Stomach (tissue), 19 donors: ENCODE measurements at places on chromosomes 6 and 20. TPM values are rescaled to one million over a fixed set of nuclear protein-coding genes. Genes with fewer than 3 reads are reported as not detected.

- peaks cover 34% of the 10 kb centered on the region for H3K4me1 ChIP-seq
- no peak for DNase-seq
These were observed 38.3 kb upstream of the LTV1 start for GRCh38 chr6:143804835-143805239.

Gene EYA2
- 1.8 TPM for total RNA-seq

GRCh38 chr6:93163146-93163545 is 256.2 kb downstream of the EPHA7 start:
- no peak overlapping the region for H3K4me3 ChIP-seq
- no peaks in the 10 kb centered on the region for H3K36me3 ChIP-seq
- DNase-seq, result no peak
- no peaks in the 10 kb centered on the region for H3K27me3 ChIP-seq

Gene ULBP3
- total RNA-seq, result 4.6 TPM

Gene THBS2
- total RNA-seq, result 7.7 TPM

DNA sequence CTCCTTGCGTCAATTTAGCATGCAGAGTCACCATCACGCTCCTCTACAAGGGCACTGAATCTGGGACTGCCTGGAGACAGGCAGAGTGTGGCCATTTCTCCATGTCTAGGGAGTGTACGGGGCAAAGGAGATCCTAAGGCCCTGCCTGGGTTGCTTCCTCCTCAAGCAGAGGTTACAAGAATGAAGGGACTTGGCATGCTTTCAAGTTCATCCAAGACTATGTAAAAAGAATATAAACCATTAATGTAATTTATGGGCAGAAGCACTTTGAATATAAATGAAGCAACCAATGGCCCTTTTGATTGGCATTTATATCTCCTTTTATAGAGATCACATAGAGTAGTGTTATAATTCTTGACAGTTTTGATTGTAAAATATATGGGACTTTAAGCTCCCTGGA is 137.5 kb downstream of the BTBD3 start:
- no peak for DNase-seq
- no peaks in the 10 kb centered on the region for H3K27me3 ChIP-seq
- no peaks in the 10 kb centered on the region for H3K4me1 ChIP-seq
- H3K36me3 ChIP-seq, result no peaks in the 10 kb centered on the region
- H3K4me3 ChIP-seq, result no peak overlapping the region
- no peak overlapping the region for H3K27ac ChIP-seq

- H3K27me3 ChIP-seq, result no peaks in the 10 kb centered on the region
- H3K4me3 ChIP-seq, result peak overlapping the region; percentile 94
- no peak for DNase-seq
- H3K27ac ChIP-seq, result peak overlapping the region; percentile 99
- H3K36me3 ChIP-seq, result peaks cover 12% of the 10 kb centered on the region
These were observed 328 bp downstream of the RRBP1 start for GRCh38 chr20:17681726-17682102.

DNA sequence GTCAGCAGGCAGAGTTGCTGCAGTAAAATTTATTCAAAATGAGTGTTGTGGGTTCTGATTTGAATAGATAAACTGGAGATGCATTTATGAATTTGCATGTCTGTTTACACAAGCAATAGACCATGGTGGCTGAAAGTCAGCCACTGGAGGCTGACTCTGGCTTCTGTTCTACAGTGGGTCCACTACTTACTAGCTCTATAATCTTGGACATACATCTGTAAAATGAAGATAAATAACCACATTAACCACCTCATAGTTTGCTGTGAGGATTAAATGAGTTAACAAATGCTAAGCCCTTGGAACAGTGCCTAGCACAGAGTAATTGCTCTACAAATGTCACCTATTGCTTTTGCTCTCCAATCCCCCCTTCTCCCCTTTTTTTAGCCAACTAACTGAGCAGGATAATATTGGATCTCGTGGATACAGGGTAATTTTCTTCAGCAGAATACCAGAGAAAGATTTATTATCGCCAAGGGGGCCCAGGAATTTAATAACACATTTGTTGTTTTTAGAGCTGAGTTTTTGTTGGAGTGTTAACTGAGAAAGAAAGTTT is 1.4 kb upstream of the PM20D2 start:
- H3K27ac ChIP-seq, result no peak overlapping the region
- peaks cover 48% of the 10 kb centered on the region for H3K4me1 ChIP-seq
- H3K36me3 ChIP-seq, result no peaks in the 10 kb centered on the region
- peak; percentile 14 for DNase-seq

DNA sequence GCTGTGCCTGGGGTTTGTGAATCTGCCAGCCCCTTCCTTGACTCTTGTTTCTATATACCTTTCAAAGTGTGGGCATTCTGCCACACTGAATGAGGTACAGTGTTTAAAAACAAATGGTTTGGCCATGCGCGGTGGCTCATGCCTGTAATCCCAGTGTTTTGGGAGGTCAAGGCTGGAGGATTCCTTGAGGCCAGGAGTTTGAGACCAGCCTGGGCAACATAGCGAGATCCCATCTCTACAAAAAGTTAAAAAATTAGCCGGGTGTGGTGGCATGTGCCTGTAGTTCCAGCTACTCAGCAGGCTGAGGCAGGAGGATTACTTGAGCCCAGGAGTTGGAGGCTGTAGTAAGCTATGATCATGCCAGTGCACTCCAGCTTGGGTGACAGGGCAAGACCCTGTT is 5.8 kb downstream of the FAM83D start:
- no peaks in the 10 kb centered on the region for H3K36me3 ChIP-seq
- no peak for DNase-seq
- peaks cover 13% of the 10 kb centered on the region for H3K4me1 ChIP-seq
- H3K27ac ChIP-seq, result peak overlapping the region; percentile 77

- DNase-seq, result no peak
- peaks cover 14% of the 10 kb centered on the region for H3K4me1 ChIP-seq
- H3K27ac ChIP-seq, result no peak overlapping the region
- H3K4me3 ChIP-seq, result no peak overlapping the region
These were observed 108.4 kb downstream of the SCML4 start for GRCh38 chr6:107715550-107716321.

DNA sequence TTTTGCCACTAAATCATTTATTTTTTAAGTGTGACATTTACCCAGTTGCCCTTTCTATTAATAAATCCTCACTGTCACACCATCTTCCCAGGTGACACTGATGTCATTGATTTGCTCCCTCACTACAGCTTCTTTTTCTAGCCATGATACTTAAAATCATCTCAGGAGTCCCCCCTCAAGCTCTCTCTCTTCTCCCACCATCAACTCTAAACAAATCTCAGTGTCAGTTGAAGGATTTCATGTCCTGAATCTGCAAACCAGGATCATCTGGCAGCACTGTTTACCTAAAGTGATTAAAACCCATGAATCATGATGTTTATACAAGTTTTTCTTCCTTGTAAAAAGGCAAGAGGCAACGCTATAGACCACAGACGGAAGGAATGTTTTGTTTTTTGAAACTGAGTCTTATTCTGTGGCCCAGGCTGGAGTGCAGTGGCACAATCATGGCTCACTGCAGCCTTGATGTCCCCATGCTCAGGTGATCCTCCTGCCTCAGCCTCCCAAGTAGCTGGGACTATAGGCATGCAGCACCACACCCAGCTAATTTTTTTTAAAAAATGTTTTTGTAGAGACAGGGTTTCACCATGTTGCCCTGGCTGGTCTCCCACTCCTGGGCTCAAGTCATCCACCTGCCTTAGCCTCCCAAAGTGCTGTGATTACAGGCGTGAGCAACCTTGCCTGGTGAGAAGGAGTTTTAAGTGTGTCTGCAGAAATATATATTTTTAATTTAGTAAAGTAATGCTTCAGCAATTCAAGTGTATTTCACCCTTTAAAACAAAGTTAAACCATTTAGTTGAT is 30.1 kb upstream of the SH3BGRL2 start:
- H3K27ac ChIP-seq, result peak overlapping the region; percentile 65
- no peaks in the 10 kb centered on the region for H3K36me3 ChIP-seq
- no peaks in the 10 kb centered on the region for H3K27me3 ChIP-seq
- H3K4me3 ChIP-seq, result no peak overlapping the region
- DNase-seq, result peak; percentile 66

Gene HIVEP2
- total RNA-seq, result 14.3 TPM

Gene ARMC12
- total RNA-seq, result not detected

DNA sequence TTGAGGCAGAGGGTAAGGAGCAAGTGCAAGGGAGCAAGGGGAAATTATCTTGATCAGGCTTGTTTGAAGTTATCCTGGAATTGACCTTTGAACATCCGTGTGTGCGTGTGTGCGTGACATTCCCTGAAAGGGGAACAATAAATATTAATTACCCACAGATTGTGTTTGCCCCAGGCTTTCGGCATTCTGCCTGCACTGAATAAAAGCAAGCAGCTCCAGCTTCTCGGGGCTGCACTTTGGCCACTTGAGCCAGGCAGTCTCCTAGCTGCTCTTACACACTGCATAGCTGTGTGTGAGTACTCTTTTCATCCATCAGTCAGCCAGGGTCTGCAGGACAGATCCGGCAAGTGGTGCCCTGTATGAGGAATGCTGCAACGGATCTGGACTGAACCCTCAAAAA is 107.7 kb upstream of the BTN3A2 start:
- no peaks in the 10 kb centered on the region for H3K4me1 ChIP-seq
- no peak for DNase-seq
- H3K36me3 ChIP-seq, result no peaks in the 10 kb centered on the region
- H3K4me3 ChIP-seq, result no peak overlapping the region

Gene GNAS-AS1
- 0.92 TPM for total RNA-seq

Gene POU5F1
- total RNA-seq, result 155 TPM

GRCh38 chr6:106514583-106514885 is 114.8 kb downstream of the RTN4IP1 start:
- H3K4me1 ChIP-seq, result peaks cover 63% of the 10 kb centered on the region
- DNase-seq, result no peak
- peaks cover 6% of the 10 kb centered on the region for H3K27me3 ChIP-seq
- H3K27ac ChIP-seq, result peak overlapping the region; percentile 92
- H3K4me3 ChIP-seq, result no peak overlapping the region

GRCh38 chr20:4229415-4229814 is 214.1 kb upstream of the RNF24 start:
- no peak overlapping the region for H3K4me3 ChIP-seq
- H3K36me3 ChIP-seq, result no peaks in the 10 kb centered on the region
- H3K27ac ChIP-seq, result no peak overlapping the region
- DNase-seq, result no peak

DNA sequence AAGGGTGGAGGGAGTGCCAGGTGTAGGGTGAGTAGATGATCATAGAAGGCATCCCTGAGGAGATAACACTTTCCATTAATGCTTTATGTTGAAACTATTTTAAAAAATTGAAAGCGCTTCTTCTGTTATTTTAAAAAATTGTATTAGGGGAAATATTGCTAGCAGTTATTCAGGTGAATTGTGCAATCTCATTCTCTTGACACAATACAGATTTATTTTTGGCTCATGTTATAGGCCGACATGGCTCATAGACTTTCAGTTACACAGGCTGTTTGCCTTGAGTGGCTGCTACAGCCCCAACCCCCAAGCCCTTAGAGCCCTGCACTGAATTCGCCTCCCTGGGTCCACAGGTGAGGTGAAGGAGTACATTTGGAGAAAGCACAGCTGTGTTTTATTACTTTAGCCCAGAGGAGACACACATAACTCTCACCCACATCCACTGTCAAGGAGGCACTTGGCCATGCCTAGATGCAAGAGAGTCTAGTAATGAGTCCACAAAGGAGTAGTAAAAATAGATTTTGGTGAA is 228.2 kb downstream of the RFPL4B start:
- no peak for DNase-seq
- H3K27ac ChIP-seq, result no peak overlapping the region
- H3K36me3 ChIP-seq, result no peaks in the 10 kb centered on the region
- H3K27me3 ChIP-seq, result no peaks in the 10 kb centered on the region

- DNase-seq, result peak; percentile 32
- H3K4me1 ChIP-seq, result peaks cover 19% of the 10 kb centered on the region
- H3K36me3 ChIP-seq, result peaks cover 40% of the 10 kb centered on the region
- H3K27me3 ChIP-seq, result no peaks in the 10 kb centered on the region
- peak overlapping the region; percentile 65 for H3K4me3 ChIP-seq
These were observed 770 bp downstream of the TCF19 start for GRCh38 chr6:31158863-31159855.

- H3K36me3 ChIP-seq, result peaks cover 14% of the 10 kb centered on the region
- H3K4me3 ChIP-seq, result no peak overlapping the region
- peaks cover 10% of the 10 kb centered on the region for H3K4me1 ChIP-seq
- H3K27ac ChIP-seq, result peak overlapping the region; percentile 50
- H3K27me3 ChIP-seq, result no peaks in the 10 kb centered on the region
These were observed 3.8 kb downstream of the EFHC1 start for GRCh38 chr6:52423971-52424381.
